ENCODE measurements at places on chromosomes 1 and 21.
A peak's percentile ranks its signal among the peaks of the same experiment; 100 is the strongest.

DNA sequence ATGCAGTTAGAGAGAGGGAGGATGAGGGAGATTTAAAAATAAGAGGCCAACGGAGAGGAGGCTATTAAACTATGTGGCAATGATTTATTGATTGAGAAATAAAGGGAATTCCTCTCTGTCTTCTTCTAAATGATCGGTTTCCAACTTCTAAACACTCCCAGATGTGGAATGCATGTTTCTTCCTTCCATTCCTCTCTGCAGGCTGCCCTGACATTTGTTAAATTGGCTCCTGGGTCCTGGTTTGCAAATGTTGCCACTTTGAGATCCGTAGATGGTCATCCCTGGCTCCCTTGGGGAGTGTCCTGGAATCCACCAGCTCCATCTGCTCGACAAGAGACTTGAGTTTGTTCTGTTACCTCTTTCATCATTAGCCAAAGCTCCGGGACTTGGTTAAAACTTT, 10.3 kb upstream of the C1orf198 start:
- no peak for DNase-seq

DNA sequence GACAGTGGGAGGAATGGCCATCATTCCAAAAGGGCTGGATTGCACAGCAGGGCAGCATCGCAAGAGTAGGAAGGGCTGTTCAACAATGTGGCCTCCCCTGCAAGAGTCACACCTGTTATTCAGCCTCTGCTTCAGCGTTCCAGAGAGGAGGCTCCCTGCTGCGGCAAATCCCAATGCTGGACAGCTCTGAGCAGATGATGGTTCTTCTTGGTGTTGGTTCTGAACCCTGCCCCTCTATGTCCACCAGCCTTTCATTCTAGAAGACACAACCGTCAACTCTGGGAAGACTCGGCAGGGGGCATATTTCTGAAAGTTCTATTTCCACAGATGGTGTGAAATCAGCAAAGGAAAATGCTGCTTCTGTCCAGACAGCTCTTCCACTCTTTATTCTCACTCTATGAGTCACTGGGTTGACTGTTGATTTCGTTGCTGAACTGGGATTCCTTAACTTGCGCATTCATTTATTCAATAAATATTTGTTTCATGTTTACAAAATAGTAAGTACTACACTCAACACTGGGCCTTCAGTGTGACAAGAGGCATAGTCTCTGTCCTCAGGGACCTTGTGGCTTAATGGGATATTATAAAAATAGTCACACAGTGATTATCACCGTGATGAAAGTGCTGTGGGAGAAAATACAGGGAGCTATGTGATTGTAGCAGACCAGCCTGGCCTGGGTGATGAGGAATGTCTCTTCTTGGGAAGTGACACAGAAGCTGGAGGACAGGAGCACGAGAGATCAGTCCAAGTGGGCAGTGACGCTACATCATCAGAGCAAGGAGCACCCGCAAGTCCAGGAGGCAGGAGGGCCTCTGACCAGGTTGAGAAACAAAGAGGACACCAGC, 260.3 kb downstream of the SIPA1L2 start:
- no peak for DNase-seq

DNA sequence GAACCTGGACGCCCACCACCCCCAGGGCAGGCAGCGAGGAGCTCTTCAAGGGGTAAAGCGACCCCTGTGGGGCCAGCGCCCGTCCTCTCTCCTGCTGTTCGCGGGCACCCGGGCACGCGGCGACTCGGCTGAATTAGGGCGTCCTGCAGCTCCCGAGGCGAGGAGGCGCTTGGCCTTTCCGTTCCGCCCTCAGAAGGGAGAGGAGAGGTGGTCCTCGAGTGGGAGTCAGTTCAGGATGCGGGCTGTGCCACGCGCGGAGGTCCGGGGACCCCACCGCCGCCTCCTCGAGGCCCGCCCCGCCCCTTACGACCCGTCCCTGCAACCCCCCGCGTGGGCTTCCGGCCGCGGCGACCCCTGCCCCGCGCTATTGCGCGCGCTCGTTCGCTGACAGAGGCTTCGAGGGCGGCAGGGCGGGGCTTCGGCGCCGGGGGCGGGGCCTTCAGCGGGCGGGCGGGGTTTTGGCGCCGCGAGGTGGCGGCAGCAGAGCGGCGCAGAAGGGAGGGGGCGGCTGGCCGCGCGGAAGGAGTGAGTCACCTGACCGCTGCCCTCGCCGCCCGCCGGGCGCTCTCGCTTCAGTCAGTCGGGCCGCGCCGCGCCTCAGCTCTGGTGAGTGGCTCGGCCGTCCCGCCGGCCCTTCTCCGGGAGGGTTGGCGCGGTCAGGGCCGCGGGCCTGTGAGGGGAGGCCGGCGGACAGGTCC, at the start of gene BACH1:
Gene BACH1 (plus strand): TSS at position 575 of the 698 bp plus-strand sequence. CDS start 22,359 bp downstream, outside the sequence.
- DNase-seq, result peak; percentile 87

DNA sequence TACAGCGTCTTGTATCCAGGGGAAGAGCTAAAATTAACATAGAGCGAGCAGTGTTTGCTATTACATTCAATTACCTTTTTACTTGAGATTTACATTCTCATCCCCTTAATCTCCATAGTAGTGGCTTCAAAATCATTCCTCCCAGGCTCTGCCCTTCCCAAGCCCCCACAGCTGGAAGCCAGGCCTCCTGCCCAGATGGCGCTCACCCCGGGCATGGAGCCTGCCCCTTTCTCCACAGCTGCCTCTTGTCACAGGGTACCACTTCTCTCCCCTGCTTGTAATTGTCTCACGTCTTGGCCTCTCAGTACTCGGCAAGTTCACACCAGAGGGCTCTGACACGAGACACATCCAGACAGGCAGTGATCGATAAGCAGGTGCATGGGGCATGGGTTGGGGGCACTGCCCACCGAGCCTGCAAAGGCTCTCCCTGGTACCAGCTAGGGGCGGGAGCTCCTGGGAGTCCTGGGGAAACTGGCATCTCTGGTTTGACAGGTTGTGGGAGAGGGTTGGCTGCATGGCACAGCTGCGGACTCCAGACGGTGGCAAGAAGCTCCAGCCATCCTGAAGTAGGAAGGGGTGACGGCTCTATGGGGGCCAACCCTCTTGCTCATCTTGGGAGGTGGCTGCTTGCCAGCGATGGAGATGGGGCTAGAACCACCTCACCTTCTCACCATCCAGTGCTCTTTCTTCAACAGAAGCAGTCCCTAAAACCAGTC, 20.1 kb downstream of the CASZ1 start:
- DNase-seq, result no peak

GRCh38 chr1:110286564-110286963, 52.6 kb upstream of the RBM15 start:
- no peak for DNase-seq

- DNase-seq, result no peak
Measured at GRCh38 chr1:27672750-27673112, 739 bp upstream of the IFI6 start.

GRCh38 chr1:45925728-45926287, 122.4 kb downstream of the MAST2 start:
- DNase-seq, result no peak

DNA sequence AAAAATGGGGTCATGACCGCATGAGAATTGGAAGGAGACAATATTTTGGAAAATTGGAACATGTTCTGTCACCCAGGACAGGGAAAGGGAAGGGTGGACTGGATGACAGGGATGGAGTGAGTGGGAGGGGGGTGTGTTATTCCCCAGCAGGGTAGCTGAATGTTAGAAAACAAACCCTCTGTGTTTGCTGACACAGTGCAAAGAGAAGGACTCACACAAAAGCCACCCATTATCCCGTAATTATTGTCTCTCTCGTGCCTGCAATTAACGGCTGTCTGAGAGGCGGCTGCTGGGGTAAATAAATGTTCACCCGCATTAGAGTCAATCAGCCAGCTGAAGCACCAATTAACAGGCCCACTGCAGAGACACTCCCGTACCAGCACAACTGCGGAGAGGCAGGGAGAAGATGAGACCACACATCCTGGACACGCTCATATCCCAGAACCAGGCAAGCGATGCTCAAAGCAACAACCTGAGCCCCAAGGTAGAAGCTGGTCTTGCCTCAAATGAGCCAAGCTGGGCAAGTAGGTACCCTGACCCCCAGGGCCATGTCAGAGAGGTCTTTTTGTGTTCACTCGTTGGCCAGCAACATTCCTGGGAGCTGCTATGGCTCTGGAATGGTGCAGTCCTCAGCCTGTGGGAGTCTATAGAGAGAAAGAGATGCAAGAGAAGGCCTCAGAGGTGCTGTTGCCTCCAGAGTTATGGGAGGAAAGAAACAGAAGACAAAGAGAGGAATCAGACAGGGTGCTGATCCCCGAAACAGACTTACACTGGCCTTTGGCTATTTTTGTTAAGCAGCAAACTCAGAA, 19.4 kb downstream of the PLEKHA6 start:
- no peak for DNase-seq

- DNase-seq, result no peak
Measured at GRCh38 chr1:204073837-204074273, 940 bp downstream of the SOX13 start.

GRCh38 chr1:84772428-84772943, 82.2 kb upstream of the SSX2IP start:
- peak; percentile 69 for DNase-seq

GRCh38 chr1:43272161-43272560, 2.4 kb downstream of the TMEM125 start:
- no peak for DNase-seq

DNA sequence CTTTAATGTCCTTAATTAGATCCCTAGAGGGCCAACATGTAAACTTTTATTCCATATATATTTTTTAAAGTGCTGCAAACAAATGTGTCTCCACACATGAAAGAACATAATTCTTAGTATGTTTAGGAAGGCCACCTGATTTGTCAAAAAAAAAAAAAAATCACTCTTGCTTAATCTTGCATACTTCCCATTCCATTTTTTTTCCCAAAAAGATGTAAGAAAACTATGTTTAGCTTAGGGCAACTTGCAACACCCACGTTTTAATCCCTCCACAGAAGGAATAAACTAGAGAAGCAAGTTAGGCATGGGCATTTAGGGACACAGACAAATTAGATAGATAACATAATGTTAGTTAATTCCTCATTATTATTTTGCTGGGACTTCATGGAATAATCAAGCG, 5.6 kb downstream of the YOD1 start:
- no peak for DNase-seq

DNA sequence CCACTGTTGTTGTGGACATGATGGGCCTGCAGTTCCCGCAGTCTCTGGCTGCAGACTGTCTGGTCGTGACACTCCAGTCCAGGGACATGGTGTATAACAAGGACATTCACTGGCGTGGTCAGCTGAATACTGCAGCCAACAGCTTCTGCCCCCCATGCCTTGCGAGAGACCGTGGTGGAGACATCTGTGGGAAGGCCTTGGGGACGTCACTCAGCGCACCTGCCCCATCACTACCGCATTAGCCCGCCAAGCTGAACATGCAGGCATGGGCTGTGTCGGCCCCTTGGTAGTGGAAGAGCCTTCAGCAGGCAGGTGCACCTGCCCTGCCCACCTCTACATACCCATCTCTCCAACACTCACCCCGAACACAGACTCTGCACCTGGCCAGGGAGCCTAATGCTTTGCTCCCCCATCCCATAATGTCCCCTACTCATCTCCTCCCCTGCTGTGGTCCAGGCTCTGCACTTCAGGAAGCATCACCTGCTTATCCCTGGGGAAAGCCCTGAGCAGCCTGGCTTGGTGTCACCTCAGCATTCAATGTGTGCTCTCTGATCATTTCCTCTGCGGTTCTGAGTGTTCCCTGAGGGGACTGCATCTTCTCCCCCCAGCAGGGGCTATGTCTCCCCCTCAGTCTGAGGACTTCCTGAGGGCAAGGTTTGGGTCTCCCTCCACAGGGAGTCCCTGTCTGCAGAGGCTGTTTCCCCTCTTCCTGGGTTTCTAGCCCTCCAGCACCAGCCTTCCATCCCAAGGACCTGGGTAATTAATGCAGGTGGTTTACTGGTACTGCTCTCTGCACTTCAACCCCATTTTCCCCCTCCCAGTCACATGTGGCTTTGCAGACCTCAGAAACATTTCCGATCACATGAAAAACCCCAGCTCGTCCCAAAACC, 3.2 kb downstream of the PGLYRP4 start:
- DNase-seq, result no peak

DNA sequence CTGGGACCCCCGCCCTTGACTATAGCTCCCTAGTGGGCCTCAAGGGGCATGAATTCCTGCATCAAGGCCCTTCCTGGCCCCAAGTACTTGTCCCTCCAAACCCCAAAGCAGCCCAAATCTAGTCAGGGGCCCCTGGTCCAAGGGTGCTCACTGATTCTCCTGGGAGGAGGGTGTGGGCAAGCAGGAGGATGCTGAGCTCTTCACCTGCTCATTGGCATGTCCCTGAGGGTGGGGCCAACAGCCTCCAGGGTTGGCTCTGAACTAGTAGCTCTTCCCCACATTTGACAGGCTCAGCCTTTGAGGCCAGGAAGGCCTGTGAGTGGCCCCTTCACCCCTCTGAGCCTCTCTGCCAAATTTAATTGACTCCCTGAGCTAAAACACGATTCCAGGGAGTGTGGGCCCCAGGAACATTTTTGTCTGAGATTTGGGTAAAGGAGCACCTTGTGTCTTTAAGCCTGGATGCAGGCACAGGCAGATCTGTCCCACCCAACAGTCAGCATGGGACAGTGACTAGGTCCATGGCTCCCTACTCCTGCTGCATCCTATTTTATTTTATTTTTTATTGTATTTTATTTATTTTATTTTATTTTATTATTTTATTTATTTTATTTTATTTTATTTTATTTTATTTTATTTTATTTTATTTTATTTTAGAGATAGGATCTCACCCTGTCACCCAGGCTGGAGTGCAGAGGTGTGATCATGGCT, 11.0 kb upstream of the WNT9A start:
- DNase-seq, result no peak

DNA sequence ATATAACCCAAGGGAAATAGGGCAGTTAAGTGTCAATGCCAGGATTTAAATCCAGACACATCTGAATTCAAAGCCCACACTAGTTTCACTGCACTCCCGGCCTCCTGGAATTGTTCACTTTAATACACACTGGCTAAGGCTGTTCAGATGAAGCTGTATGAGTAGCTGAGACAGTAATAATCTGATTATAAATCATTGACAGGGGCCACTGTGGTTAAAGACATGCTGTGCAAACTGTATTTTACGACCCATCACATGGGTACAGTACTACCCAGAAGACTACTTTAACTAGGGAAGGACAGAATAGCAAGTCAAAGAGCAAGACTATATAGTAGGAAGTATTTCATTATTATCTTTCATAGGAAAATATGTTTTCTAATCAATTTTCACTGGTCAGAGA, 16.1 kb upstream of the NTNG1 start:
- DNase-seq, result no peak

- DNase-seq, result no peak
Measured at GRCh38 chr1:51790385-51790784, 88.1 kb downstream of the NRDC start.

DNA sequence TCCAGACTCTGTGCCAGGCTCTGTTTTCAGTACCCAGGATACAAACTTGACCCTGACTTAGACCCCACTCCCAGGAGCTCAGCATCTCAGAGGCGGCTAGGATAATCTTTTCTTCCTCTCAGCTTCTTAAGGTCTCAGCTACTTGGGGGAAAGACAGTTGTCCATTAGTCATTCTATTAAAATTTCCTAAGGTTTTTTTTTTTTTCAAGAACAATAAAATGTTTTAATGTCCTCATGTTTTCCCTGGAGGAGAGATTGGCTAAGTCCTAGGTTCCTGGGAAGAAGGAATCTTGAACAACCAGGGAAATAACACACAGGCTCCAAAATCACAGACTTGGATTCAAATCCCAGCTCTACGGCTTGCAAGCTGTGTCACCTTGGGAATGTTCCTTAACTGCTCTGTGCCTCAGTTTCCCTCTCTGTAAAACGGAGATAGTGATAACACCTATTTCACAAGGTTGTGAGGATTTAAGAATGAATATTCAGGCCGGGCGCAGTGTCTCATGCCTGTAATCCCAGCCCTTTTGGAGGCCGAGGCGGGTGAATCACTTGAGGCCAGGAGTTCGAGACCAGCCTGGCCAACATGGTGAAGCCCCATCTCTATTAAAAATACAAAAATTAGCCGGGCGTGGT, 33.0 kb downstream of the CDK18 start:
- DNase-seq, result no peak
